NCI-H1417 treated with DMSO at 0.1 percent for 48 hours (cell line): ENCODE measurements at places on chromosomes 7 and 10.
A peak's percentile ranks its signal among the peaks of the same experiment; 100 is the strongest.

DNA sequence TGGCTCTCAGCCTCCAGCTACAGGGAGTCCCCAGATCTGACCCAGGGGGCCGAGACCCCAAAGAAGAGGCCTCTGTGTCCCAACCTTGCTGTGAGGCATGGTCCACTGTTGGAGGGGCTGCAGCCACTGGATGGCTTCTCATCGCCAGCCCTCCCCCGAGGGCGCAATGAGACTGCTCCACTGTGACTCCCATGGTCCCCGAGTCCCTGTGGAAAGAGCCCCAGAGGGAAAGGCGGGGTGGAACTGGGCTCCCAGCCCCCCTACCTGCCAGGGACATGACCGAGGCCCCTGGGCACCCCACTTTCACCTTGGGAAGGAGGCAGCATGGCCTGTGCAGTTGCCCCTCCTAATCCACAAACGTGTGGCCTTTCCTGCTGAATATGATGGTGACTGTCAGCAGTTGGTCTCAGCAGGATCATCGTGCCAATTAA, 33.5 kb upstream of the RET start:
- DNase-seq = no peak

GRCh38 chr10:49505589-49505988, 33.3 kb downstream of the ERCC6 start:
- no peak for DNase-seq

GRCh38 chr10:32377458-32378259, 30.7 kb upstream of the EPC1 start:
- DNase-seq = no peak

DNA sequence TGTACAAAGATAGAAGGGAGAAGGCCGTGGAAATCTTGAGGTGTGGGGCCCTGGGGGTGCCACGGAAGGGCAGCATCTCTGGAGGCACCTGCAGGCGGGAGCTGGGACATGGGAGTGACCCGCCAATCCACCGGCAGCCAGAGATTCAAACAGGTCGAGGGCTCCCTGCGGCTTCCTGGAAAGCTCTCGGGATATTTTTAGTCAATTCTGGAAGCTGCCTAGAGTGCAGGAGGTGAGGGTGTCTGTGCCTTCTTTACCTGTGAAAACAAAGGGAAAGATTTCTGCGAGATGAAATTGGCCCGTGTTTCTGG, 16.6 kb downstream of the MNX1 start:
- no peak for DNase-seq

DNA sequence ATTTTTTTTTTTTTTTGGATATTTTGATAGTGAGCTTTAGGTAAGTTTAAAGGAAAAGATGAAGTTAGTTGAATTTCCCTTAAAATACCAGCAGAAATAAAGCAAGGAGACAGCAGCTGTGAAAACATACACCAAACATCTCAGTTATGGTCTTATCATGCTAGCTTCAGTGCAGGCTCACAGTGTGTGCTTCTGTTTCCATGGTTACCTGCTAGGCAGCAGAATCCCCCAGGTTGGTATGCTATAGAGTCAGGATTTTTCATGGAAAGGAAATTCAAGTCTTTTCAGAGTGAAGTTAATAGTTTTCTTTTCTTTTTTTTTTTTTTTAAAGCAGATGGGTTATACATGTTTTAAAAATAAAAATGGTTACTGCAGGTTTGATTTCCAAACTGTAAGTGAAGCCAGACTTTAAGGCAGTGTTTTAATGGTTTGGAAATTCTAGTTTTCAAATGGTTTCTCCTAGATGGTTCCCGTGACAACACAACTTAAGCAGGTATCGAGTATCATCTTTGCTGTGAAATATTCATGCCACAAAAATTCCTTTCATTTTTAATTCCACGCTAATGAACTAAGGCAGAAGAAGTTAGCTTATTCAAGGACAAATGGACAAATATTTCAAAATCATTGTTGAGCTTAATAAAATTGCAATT, 230.9 kb downstream of the BICC1 start:
- no peak for DNase-seq

- DNase-seq = no peak
Observed at GRCh38 chr7:68162712-68163111, 1166.1 kb downstream of the TYW1 start.

- DNase-seq = no peak
Observed at GRCh38 chr10:46995234-46995633, 84.0 kb downstream of the PTPN20 start.

DNA sequence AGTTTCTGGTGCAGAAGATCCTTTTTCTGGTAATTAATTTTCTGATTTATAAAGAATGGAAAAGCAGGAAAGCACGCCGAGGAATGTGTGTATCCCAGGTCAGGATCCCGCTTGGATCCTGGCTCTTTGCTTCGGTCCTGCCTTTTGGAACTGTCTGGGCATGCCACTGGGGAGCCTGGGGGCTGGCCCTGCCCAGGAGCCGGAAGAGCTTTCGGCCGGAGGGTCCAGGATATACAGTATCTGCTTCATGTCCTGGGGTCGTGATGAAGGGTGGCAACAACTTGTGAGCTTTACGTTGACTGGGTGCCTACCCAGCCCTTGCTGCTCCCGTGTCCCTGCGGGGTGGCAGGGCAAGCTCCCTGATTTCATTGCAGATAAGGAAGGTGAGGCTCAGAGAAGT, 2.4 kb downstream of the SH2D4B start:
- DNase-seq = no peak

DNA sequence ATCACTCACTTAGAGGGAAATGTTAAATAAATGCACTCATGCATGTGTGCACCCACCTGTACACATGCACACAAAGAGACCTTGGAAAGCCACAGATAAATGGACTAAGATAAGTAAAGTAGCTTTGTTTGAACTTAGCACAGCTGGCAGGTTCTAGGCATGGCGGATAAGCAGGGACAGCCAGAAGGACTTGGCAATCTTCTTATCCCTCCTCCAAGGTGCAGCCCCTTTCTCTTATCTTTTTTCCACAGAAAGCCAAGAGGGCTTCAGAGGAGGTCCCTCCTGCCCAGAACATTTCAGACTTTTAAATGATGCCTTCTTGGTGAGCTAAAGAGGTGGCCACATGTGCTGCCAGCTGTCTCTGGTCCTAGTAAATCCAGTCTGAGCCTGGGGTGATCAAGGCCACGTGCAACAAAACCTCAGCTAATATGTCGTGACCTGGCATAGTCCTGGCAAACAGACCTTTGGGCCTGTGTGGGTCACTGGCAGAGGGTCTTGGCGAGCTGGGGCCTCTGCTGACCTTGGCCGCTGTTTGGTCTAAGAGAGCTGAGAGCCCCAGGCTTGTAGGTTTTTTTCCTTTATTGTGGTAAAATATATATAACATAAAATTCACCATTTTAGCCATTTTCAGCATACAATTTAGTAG, 43.2 kb upstream of the SLC35B4 start:
- DNase-seq = no peak

- DNase-seq = no peak
Observed at GRCh38 chr10:132076578-132077081, 10.9 kb downstream of the JAKMIP3 start.

DNA sequence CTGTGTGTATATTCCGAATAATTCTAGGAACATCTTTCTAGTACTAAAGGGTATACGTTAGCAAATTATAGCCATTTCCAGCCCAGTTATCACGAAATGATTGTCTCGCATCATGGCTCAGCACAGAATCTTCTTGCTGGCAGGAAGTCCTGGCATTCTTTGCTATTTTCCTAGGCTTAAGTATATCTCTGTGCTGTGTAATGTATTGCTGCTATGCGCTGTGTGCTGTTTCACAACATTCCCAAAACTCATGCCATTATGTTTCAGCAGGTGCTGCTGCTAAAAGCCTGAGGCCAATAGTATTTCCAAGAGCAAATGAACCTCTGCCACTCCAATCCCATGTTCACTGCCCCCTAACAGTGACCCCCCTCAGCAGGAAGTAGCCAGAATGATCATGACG, 62.9 kb upstream of the ZNF92 start:
- no peak for DNase-seq

GRCh38 chr7:44136731-44137130, 4.4 kb downstream of the MYL7 start:
- DNase-seq = no peak

GRCh38 chr10:17088118-17088806, 41.3 kb downstream of the CUBN start:
- no peak for DNase-seq

GRCh38 chr10:72173619-72174296, 42.1 kb upstream of the ANAPC16 start:
- no peak for DNase-seq

DNA sequence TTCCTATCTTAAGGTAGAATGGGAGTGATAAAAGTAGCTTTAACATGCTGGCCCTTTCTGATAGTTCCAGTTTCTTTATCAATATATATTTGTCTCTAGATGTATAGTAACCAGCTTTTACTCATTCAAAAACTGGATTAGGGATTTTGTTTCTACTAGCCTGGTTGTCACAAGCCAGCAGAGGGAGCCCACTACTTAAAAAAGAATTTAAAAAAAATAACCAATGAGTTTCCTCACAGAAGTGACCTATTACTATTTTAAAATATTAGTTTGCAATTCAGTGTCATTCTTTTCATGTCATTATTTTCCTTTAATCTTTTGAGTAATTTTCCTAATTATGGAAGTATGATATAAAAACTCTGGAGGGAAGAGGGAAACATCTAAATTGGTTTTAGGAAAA, 142.1 kb downstream of the PHTF2 start:
- no peak for DNase-seq

GRCh38 chr10:16521311-16522016, at the start of gene C1QL3:
C1QL3 (minus strand) TSS chr10:16521879; CDS start chr10:16521065, 814 bp downstream.
- DNase-seq = no peak

- DNase-seq = no peak
Observed at GRCh38 chr7:40348126-40348728, 213.4 kb downstream of the SUGCT start.

DNA sequence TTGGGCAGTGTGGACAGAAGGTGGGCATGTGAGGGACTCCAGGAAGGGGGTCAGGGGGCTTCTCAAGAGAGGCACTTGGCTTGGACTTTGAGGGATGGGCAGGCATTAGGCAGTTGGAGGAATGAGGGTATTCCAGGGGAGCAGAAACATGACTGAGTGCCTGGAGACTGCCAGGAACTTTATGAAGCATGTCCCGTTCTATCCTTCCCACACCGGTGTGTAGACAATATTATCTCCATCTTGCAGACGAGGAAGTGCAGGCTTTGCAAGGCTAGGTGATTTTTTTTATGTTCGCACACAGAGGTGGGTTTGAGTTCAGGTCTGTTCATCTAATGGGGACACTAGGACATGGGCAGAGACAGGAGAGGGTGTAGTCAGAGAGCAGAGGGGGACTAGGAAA, 162.7 kb downstream of the RPS24 start:
- no peak for DNase-seq

DNA sequence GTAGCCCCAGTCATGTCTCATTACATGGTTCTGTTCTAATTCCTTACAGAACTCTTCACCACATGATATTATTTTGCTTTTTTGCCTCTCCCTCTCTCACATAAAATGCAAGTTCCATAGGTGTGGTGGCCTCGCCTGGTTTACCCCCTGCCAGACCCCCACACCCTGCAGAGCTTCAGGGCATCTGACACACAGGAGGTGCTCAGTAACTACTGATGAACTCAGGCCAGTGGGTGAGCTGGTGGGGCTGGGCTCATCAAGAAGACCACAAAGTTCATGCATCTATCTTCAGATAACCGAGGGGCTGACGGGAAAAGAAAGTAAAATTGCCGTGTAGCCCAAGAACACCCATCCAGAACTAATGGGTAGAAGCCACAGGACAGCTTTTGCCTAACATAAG, 253.1 kb downstream of the GRID1 start:
- no peak for DNase-seq

DNA sequence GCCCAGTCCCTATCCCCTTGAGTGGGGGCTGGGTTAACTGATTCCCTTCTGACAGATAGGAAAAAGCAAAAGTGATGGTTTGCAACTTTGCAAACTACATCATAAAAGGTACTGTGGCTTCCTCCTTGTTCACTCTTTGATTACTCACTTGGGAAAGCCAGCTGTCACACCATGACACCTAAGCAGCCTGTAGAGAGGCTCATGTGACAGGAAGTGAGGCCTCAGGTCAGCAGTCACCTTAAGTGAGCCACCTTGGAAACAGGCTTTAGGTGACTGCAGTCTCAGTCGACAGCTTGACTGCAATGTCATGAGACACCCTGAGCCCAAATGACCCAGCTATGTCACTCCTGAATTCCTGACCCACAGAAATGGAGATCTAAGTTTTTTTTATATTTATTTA, 4.3 kb upstream of the CHCHD2 start:
- DNase-seq = no peak

GRCh38 chr10:8445353-8445752, 390.9 kb downstream of the GATA3 start:
- no peak for DNase-seq

GRCh38 chr10:33196710-33197491, 137.6 kb downstream of the NRP1 start:
- DNase-seq = no peak

DNA sequence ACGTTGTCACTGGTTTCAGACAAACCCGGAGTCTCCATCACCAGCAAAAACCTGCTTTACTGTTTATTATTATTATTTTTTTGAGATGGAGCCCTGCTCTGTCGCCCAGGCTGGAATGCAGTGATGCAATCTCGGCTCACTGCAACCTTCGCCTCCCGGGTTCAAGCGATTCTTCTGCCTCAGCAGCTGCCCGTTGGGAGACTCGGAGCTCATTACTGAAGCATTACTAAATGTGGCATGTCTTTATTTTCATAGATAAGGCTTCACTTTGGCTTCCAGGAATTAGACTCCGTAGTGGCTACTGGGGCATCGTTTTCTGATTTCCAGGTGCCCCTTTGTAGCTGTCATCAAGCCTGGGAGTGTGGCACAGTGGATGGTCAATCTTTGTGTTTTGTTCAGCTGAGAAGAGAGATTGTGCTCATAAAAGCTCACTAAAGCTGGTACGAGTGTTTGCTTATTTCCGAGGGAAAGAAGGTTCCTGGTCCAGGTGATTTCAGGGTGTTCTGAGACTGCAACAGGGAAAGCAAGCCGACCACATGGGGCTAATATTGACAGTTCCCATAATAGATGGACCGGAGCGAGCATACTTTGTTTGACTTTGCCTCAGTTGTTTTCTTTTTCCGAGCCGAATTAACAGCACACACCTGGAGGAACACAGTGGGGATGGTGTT, 163.1 kb downstream of the CAMK1D start:
- DNase-seq = peak; percentile 96

DNA sequence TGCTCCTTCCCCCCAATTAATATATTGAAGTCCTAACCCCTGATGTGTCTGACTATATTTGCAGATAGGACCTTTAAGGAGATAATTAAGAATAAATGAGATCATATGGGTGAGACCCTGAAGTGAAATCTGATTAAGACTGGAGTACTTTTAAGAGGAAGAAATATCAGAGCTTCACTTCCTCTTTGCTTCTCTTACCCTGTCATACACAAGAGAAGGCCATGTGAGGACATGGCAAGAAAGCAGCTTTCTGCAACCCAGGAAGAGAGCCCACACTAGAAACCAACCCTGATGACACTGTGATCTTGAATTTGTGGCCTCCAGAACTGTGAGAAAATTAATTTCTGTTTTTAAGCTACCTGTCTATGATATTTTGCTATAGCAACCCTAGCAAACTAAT, 44.2 kb downstream of the JMJD1C start:
- no peak for DNase-seq

DNA sequence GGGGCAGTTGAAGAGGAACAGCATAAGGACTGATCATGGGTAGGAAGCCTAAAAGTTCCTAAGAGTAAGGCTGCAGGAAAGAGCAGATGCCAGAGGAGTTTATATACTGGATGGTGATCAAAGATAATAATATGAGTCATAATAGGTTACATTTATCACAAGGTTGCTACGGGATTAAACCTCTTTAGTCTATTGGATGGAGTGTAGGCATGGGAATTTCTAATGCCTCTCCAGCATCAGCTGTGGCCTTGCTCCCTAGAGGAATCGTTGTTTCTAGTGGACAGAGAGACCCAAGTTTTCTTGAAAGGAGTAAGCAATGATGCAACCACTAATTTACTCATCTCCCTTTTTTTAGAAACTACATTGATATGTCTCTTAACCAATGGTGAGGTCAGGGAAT, 213.4 kb downstream of the GPR37 start:
- no peak for DNase-seq
